ENCODE measurements at places on chromosomes 6 and 20.

- DNase-seq, result peak; percentile 24
These were observed 106.0 kb downstream of the MYO6 start for GRCh38 chr6:75855052-75855451.

DNA sequence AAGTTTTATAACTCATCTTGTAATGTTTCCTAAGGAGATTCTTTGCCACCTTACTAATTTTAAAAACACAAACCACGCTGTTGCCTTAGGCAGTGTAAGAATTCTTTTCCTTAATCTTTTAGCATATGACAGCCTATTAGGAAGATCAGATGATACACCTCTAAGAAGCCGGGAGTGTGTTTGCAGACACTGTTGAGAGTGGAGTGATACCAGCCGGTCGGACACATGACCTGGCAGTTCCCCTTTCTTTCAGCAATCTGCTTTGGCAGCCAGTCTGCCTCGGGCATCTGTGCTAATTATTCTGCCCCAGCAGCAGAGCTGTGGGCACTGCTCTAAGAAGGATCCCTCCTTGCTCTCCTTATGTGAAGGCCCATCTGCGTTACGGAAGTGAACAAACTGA, 50.9 kb downstream of the PLCB4 start:
- no peak for DNase-seq

GRCh38 chr6:44269178-44269920, 901 bp upstream of the TMEM151B start:
- DNase-seq, result no peak

GRCh38 chr6:44915111-44915510, 413.0 kb upstream of the RUNX2 start:
- no peak for DNase-seq

GRCh38 chr6:155261111-155261900, 2.5 kb upstream of the CLDN20 start:
- no peak for DNase-seq

- DNase-seq, result no peak
These were observed 7.7 kb upstream of the SMIM13 start for GRCh38 chr6:11085758-11086435.

DNA sequence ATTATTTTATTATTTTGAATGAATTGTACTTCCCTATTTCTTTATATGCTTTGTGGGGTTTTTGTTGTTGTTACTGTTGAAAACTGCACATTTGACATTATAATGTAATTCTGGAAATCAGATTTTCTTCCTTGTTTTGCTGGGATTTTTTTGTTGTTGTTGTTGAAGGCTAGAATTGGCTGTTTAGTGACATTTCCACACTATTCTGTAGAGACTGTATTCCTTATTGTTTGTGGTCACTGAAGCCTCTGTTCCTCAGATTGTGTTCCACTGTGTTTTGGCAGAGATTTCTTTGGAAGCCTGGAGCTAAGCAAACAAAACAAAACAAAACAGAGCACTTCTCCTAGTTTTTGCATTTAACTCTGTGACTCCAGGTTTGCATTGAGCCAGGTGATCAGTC, 52.9 kb downstream of the CDYL start:
- DNase-seq, result no peak

DNA sequence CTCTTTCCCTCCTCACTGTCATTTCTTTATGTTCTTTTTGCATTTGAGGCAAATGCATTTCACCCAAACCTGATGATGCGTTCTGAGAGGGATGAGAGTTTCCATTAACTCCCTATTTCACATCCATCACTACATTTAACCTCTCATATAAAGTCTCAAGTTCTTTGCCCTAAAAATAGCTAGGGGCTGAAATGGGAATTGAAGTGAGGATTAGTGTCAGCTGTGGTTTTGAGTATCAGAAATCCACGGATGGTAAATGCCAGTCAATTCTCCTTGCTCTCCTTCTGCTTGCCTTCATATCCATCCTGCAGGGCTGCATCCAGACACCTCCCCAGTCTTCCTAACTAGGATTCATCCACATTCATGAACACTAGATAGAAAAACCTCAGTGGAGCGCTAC, 10.0 kb upstream of the DTNBP1 start:
- no peak for DNase-seq

DNA sequence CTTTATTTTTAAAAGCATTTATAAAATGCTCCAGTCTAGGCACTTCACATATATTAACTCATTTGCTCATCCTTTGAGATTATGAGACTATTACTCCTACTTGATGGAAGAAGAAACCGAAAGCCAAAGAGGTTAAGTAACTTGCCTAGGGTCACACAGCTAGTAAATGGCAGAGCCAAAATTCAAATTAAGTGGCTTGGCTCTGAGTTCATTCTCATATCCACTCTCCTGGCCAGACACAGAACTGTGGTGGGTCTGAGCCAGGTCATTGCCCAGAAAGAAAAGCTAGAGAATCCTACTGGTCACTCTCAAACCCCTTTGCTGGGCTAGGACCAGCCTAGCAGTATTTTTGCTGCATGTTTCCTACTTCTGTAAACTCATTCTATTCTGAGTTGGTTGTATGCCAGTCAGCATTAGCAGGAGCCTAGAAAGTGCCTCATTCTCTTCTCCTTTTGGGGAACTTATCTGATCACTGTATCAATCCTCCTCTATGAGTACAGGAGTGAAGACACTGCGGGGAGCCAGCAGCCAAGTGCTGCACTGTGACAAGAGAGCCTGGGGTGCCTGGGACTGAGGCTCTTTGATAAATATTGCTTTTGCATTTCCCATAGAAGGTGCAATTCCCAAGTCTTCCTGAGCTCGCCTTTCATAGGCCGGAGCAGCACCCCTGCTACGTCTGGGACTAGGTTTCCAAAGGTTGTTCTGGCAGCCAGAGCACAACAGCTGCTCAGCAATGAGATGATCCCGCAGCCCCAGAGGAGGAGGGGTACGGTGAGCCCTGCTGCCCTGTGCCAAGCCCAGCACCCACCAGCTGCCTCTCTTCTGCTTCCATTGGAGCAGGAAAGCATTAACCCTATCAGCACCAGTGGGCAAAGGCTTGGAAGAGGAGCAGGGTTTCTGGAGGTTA, 728.3 kb downstream of the MAFB start:
- peak; percentile 48 for DNase-seq

GRCh38 chr6:114142258-114142657, 171.3 kb upstream of the HDAC2 start:
- DNase-seq, result no peak

DNA sequence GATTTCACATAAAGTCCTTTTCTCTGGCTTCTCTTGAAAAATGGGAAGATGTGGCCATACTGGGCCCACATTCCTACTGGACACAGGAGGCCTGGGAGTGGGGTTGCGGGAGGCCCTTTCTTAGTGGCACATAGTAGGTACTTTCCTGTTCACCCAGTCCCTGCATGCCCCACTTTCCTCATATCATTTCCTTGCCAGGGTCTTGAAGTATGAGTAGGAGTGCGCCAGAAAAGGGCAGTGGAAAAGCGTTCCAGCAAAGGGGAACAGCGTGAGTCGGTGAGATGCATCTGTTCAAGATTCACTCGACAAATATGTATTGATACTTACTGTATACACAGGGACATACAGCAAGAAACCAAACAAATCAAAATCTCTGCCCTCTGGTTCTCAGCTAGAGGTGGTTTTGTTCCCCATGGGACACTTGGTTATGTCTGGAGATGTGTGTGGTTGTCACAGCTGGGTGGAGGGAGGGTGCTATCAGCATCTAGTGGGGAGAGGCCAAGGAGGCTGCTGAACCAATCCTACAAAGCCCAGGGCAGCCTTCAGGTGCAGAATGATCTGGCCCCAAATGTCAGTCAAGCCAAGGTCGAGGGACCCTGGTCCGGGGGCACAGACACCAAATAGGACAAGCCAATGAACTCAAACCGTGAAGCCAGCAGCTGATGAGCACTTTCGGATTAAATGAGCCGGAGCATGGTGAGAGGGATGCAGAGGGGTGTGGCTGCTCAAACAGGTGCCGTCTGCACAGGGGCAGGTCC, 151.4 kb downstream of the CEBPB start:
- DNase-seq, result no peak

- no peak for DNase-seq
These were observed 43.6 kb upstream of the CCN6 start for GRCh38 chr6:112010328-112010727.

DNA sequence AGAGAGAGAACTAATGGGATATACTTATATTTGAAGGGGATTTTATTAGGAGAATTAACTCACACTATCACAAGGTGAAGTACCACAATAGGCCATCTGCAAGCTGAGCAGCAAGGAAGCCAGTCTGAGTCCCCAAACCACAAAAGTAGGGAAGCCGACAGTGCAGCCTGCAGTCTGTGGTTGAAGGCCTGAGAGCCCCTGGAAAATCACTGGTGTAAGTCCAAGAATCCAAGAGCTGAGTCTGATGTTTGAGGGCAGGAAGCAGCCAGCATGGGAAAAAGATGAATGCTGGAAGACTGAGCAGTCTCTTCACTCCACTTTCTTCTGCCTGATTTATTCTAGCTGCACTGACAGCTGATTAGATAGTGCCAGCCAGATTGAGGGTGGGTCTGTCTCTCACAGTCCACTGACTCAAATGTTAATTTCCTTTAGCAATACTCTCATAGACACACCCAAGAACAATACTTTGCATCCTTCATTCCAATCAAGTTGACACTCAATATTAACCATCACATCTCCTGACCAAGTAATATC, 823.9 kb downstream of the PHF3 start:
- no peak for DNase-seq

DNA sequence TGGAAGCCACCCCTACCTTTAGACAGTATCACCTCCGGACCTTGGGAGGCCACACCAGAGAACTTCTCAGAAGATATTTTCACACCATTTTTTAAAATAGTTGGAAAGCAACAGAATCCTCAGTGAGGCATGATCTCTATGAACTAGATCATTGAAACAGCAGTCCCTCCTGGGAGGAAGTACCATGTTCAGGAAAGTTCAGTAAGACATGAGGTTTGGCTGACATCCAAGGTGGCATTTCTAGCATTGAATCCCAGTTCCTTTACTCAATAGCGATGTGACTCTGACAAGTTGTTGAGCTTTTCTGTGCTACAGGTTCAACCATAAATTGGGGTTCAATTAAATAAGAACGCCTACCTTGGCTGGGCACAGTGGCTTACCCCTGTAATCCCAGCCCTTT, 169.0 kb downstream of the TBC1D7 start:
- DNase-seq, result no peak

- DNase-seq, result no peak
These were observed 27.3 kb downstream of the MANBAL start for GRCh38 chr20:37316775-37317170.

- no peak for DNase-seq
These were observed 75.4 kb upstream of the EEF1E1 start for GRCh38 chr6:8177721-8178120.

GRCh38 chr20:17614176-17614811, 44.4 kb downstream of the DSTN start:
- DNase-seq, result peak; percentile 21

- DNase-seq, result no peak
These were observed 77.3 kb downstream of the CD40 start for GRCh38 chr20:46195264-46196036.

GRCh38 chr6:3007571-3007970, 7.9 kb downstream of the NQO2 start:
- DNase-seq, result no peak

DNA sequence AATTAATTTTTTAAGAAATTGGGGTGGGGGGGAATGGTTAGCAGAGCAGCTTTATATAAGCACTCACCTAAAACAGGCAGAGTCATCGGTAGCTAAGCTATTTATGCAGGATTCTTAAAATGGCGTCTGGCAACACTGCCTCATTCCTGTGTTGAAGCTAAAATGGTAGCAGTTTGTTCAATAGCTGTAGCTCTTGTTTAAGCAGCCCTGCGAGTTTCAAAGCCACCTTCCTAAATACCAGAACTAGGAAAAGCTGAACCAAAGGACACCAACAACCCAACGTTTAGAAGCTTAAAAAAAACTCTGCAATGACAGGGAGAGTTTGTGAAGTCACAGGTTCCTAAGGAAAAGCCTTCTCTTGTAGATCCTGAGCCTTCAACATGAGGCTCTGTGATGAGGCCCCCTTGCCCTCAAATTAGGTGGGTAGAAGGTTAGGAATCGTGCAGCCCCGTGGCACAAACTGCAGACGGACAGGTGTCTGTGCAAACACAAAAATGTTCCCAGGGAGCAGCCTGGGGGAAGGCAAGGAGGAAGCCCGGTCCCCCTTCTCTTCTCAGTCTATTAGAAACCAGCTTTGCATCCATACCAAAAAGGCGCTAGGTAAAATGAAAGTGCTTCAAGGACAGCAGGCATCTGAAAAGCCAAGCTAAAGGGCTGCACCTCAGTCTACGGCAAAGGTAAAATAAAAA, 4.7 kb downstream of the ZMYND8 start:
- DNase-seq, result no peak

GRCh38 chr20:44973053-44973452, 6.7 kb downstream of the STK4 start:
- DNase-seq, result no peak

GRCh38 chr6:101585501-101585900, 192.0 kb downstream of the GRIK2 start:
- DNase-seq, result no peak

GRCh38 chr6:22153384-22154158, 143.3 kb downstream of the PRL start:
- no peak for DNase-seq

DNA sequence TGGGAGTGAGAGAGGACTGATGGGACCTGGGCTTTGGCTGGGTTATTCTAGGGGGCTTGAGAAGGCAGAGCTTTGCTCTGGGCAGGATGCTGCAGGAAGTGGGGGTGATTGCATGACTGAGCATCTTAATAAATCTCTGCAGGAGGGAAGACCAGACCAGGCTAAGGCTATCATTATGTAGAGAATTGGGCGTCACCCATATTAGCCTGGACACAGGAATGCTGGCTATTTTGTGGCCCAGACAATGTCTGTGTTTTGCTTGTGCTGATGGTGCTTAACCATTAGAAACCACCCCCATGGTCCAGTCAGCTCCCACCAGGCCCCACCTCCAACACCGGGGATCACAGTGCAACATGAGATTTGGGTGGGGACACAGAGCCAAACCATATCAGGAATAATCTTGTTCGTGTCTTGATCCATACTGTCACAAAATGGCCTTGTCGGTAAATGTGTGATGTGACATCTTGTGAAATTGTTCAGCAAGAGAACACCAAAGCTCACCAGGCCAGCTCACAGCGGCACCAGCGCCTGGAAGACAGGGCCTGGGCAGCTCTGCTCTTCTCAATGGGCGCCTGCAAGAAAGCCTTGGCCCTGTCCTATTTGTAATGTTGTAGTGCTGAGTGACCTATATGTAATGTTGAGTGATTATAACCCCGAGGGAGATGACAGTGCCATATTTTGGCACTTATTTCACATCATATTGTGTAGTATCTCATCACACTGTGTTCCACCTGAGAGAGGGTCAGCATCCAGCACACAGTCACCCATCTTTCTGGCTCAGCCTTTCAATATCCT, 211.8 kb downstream of the QKI start:
- no peak for DNase-seq

DNA sequence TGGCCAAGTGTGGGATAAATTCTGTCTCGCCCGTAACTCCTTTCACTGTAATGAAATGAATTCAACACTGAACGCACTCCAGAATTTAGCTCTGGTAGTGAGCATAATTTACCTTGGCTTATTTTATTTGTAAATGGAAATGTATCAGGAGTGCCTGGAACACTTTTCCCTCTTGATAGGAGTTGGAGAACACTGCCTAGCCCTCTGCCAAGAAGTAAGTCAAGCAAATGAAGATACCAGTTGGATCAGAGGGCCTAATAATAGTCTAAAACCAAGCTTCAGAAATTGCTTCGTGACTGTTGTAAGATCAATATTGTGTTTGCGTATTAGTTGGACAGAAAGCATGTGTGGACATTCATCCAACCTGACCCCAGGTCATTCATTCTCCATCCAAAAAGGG, 64.6 kb upstream of the TPD52L1 start:
- DNase-seq, result no peak

Measured in SHP77 (cell line).